ENCODE measurements at places on chromosomes 4 and X. TPM values are rescaled to one million over a fixed set of nuclear protein-coding genes. Genes with fewer than 3 reads are reported as not detected.
A peak's percentile ranks its signal among the peaks of the same experiment; 100 is the strongest.

DNA sequence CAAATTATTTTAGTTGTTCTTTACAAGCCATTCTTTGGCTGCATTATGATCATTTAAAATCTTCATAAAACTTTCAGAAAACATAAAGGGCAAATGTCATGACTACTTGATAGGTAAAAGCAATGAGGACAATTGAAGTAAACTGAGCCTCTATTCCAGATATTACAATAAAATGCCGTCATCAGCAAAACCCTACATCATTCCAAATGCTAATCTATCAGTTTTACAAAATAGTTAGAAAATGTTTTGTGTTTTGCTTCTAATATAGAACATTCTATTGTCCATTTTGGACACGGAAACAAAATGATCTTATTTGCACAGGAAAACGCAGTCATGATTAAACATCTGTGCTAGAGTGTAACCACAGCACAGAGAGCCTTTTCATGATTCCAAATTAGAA, 1330.6 kb upstream of the ADGRL3 start:
- DNase-seq = no peak

- peak; percentile 4 for DNase-seq
Observed at GRCh38 chr4:164536814-164537213, 217.1 kb upstream of the SMIM31 start.

The GAGE2A gene
- polyA plus RNA-seq = not detected

The HPGD gene
- polyA plus RNA-seq = not detected

The TAB3 gene
- polyA plus RNA-seq = 8.6 TPM

The SEC24D gene
- 84.3 TPM for polyA plus RNA-seq

Data from BJ (cell line).